ENCODE measurements at places on chromosomes 13 and 19.

DNA sequence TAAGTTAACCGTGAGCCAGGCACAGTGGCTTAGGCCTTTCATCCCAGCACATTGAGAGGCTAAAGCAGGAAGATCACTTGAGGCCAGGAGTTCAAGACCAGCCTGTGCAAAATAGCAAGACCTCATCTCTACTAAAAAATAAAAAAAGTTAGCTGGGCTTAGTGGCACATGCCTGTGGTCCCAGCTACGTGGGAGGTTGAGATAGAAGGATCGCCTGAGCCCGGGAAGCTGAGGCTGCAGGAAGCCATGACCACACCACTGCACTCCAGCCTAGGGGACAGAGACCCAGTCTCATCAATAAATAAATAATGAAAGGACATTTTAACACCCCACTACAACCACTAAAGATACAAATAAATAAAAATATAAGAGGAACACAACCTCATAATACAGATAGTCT lies 21.6 kb downstream of the LSM14A start:
- DNase-seq: no peak

GRCh38 chr13:104473936-104474335 lies 1407.7 kb upstream of the SLC10A2 start:
- DNase-seq: no peak

- no peak for DNase-seq
Observed at GRCh38 chr19:38728752-38729541, 15.3 kb downstream of the CAPN12 start.

DNA sequence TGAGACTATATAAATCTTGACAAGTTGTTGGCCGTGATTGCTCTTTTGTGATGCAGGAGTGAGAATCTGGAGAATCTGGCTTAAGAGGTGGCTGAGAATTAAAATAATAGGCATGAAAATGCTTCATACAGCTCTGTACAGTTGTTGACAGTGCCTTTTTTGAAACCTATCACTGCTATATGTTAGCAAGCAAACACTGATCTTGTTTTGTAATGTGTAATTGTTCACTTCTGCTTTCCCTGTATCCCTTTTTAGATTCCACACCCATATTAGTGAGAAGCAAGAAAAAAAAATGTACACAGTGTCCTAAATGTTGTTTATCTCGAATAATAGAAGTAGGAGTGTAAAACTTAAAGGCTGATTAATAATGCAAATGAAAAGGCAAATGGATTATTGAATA lies 31.1 kb downstream of the ITM2B start:
- no peak for DNase-seq

GRCh38 chr13:111183087-111183645 lies 68.1 kb downstream of the ARHGEF7 start:
- peak; percentile 34 for DNase-seq

DNA sequence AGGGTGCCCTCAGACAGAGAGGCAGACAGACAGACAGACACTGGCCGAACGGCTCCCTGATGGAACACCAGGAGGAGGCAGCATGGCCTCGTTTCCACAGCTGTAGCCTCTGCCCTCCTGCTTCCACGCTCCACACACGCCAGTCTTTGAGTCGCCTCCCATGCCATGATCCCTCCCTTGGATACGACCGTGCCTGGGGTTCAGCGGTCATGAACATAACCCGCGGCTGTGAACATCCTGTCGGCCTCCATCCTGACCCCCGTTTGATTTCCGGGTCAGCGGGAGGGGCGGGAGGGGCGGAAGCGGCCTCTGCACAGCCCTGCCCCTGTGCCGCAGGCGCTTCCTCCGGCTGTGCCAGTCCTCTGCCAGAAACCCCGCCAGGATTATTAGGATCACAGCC lies 23.4 kb downstream of the GP6 start:
- peak; percentile 22 for DNase-seq

DNA sequence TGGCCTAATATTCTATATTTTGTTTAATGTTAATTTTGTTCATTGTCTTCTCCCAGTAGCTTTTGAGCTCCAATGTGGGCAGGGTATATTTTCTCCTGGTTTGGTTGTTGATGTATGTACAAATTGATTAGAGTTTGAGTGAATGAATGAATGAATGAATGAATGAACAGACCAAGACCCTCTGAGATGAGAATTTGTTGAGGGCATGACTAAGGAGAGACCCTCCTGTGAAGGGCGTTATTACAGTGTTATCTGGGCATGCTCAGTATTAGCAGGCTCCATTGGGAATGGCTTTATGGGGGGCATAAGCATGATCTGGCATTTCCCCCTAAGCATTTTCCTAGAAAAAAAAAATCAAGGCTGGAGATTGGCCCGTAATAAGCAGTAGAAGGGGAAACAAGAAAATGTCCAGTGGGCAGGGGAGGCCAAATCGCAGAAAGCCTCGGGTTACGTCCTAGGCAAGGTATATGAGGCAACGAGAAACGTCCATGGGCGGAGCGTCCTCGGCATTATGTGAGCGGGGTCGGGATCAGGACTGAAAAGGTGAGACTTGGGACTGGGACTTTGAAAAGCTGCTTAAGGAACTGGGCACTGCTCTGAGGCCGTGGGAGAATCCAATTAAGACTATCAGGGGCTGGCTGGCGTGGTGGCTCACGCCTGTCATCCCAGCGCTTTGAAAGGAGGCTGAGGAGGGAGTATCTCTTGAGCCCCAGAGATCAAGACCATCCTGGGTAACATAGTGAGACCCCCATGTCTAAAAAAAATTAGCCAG lies 904 bp upstream of the ARHGAP33 start:
- no peak for DNase-seq

- DNase-seq: no peak
Observed at GRCh38 chr19:49636233-49636932, 3.6 kb downstream of the RRAS start.

DNA sequence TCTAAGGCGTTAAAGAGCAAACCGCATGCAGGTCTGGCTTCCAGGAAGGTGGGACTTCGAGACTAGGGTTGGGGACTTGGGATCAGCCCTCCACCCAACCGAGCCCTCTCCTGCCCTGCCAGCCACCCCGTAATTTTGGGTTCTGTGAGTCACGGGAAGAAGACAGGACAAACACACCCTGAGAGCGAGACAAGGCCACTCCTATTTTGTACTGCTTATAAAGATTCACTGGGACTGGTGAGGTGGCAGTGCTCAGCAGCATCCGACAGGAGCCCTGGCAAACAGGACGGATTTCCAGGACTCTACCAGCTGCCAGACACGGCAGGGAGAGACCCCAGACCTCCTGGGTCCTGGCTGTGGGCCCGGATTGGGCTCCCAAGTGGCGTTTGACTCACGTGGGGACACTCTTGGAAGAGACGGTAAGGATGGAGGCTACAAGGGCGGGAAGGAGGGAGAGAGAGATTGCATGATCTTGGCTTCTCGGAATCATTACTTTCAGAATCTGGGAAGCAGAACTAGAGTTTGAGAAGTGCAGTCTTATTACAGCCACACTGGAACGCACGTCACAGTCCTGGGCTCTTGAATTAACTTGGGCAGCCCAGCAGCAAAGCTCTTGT lies at the start of gene C5AR2:
TSS of gene C5AR2 (plus strand) at position 245 of the 617 bp plus-strand sequence. CDS start 8,625 bp downstream, outside the sequence.
- no peak for DNase-seq

GRCh38 chr13:99800011-99800410 lies 171.6 kb downstream of the ZIC5 start:
- DNase-seq: no peak

DNA sequence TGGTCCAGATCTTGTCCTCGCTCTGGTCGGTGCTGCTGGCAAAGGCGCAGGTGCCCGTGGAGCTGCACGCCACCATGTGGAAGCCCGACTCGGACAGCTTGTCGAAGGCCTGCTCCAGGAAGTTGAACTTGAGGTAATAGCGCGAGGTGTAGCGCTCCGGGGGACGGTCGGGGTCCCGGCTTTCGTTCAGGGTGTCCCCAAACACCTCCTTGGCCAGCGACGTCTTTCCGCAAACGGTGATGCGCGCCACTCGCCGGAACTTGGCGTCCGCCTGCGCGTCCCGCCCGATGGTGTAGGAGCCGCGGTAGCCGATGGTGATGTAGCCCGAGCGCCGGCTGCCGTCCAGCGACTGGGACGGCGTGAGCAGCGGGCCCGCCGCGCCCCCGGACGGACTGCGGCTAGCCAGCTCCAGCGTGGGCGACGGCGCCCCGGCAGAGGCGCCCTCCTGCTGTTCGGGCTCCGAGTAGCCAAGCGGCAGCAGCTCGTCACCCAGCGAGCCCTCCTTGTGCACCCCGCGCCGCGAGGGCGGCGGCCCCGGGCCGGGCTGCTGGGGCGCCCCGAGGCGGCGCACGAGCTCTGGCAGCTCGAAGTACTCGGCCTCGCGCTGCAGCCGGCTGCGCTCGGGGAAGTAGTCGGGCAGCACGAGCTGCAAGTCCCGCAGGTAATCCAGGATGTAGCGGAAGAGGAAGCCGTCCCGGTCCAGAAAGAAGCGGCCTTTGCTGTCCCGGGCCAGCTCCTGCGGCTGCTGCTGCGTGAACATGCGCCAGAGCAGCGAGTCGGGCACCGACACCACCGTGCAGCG lies 801 bp downstream of the KCTD12 start:
- DNase-seq: peak; percentile 53

DNA sequence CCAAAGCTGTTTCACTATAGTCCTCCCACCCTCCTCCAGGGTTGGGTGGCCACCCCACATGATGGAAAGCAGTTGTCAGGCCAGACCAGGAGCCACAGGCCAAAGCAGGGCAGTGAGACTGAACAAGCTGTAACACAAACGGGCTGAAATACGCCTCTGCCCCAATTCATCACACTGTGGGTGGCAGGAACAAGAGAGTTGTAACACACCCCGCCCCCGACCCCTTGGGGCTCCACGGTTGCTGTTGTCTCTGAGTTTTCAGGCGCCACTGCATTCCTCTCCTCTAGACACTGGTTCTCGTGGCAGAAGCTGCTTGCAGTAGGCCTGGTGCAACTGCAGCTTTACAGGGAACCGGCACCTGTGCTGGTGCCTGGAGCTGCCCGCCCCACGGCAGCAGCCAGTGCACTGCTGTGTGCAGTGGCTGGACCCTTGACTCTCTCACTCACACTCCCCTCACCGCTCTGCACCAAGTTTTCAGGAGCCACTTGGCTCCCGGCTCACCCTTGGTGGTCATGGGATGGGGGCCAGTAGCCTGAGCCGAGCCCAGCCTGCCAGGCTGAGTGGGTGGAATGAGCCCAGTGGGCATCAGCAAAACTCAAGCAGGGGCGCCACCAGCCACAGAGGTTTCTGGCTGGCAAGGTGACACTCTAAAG lies 1314.5 kb upstream of the MIR17HG start:
- no peak for DNase-seq

GRCh38 chr19:45630463-45630862 lies 8.7 kb downstream of the EML2 start:
- DNase-seq: no peak

- no peak for DNase-seq
Observed at GRCh38 chr13:38824342-38824741, 137.5 kb downstream of the FREM2 start.

- DNase-seq: peak; percentile 54
Observed at GRCh38 chr13:113186061-113186900, 22.2 kb downstream of the PCID2 start.

DNA sequence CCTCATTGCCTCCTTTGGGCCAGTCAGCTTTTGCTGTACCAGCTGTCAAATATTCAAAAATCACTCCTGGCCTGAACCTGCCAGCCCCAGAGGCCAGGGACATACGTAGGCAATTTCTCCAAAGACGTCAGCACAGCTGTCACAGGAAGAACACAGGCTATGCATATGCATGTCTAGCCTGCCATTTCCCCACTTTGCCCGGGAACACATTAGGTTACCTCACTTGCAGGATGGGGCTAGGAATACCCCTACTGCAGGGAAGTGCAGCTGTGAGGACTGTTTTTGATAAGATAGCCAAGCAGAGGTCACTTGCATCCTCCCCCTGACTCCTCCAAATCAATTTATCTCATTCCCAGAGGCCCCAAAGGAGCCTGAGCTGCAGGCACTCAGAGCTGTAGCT lies 2.8 kb downstream of the ZNF667 start:
- DNase-seq: no peak

DNA sequence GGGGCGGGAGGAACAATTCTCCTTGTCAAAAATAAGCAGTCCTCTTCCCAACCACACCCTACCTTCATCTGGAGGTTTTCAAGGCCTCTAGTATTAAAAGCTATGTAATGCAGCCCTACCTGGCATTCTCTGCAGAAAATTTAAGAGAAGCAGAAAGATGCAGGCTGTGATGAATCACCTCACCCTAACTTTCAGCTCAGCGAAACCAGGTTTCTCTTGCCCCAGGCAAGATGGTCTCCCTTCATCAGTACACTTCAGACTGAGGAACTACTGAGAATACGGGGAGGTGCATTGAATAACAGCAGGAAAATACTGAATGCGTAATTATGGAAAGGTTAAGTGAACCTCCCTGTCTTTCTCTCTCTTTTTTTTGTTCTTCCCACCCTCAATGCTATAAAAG lies 437.6 kb upstream of the KLF12 start:
- no peak for DNase-seq

DNA sequence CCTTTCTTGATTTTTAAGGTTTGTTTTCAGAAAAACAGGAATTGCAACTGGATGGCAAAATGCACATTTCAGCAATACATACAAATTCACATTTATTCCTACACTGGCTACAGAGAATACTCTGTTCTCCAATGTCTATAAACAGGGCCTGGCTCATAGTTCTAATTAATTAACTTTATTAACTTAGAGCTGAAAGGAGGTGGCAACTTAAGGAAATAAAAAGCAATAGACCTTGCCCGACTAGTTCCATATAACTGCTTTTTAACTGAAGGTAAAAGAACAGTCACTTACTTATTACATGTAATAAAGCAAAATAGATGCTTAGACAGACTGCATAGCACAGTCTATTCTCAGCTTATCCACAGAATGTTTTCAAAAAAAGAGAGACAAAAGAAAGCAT lies 498.5 kb downstream of the DIAPH3 start:
- DNase-seq: no peak

- no peak for DNase-seq
Observed at GRCh38 chr19:7535998-7536695, 630 bp downstream of the PNPLA6 start.

DNA sequence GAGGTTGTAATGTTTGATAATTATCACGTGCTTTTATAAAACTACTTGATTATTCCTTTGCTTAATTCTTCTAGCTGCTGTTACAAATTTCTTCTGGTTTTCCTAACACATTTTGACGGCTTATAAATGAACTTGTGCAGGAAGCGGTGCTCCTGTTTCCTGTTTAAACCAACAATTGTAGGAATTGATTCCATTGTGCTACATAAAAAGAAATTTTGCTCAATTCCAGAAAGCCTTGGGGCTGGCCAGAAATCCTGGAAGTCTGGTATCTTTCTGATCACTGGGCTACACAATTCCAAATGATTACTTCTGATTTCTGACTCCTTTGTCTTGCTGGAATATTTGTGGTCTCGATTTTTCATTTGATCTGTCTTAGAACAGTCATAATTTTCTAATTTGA lies 14.9 kb downstream of the RFC3 start:
- no peak for DNase-seq

GRCh38 chr13:80716610-80717081 lies 375.7 kb upstream of the SPRY2 start:
- no peak for DNase-seq

DNA sequence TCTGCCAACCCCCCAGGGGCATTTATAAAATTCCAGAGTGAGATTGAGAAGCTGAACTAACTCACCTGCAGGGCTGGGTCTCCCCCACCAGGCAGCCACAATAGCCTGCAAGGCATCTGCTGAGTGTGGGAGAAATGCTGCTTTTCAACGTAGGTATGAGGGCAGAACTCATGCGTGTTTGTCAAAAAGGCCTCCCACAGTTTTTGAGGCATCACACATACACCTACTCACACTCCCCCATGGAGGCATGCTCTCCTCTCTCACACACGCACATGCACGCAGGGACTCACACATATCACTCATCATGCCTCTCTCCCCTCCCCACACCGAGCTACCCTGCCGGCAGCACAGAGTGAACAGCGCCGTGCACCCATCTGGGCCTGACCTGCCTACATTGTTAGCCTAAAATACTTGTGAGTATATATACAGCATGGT lies 390.5 kb downstream of the FGF9 start:
- peak; percentile 58 for DNase-seq

All from CD4-positive, alpha-beta T cell treated with Interleukin-17A for 1 hour (primary cell).